CD8-positive, alpha-beta memory T cell (primary cell): ENCODE measurements at places on chromosomes 7 and 10. TPM values are rescaled to one million over a fixed set of nuclear protein-coding genes. Genes with fewer than 3 reads are reported as not detected.

DNA sequence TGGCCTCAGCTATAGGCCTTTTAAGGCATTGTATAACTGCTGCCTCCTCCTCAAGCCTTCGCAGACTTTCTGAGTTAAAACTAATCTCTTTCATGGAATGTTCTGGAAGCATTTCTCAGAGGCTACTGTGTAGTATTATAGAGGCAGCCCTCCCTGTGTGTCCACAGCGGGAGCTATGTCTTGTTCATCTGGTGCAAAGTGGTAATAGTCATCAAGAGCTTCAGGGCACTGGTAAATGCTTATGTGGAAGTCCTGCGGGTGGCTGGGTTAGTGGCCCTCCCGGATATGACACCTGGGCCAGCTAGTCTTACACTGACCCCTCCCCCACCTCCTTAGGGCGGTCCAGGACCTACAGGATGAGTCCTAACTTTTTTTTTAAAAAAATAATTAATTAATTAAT, 2.2 kb upstream of the ABHD11 start:
- H3K4me3 ChIP-seq, result no peak overlapping the region
- DNase-seq, result no peak
- no peaks in the 10 kb centered on the region for H3K27me3 ChIP-seq
- H3K27ac ChIP-seq, result no peak overlapping the region
- peaks cover 9% of the 10 kb centered on the region for H3K4me1 ChIP-seq

DNA sequence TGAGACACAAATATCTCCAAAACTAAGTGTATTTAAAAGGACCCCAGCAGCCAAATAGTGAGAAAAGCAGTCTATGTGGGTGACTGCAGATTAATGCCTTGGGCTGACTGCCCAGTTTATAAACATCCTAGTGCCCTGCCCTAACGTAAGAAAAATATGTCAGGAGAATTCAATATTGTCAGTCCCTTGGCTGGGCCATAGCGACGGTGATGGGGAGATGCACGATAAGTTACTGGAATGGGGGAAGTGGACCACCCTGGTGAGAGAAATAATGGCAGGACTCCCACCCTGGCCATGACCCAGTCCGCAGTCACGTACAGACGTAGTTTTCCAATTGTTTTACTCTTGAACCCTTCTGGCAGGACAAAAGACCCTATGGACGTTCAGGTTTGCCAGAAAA, 48.0 kb downstream of the JCAD start:
- H3K27ac ChIP-seq, result no peak overlapping the region
- H3K4me1 ChIP-seq, result no peaks in the 10 kb centered on the region
- no peaks in the 10 kb centered on the region for H3K36me3 ChIP-seq
- DNase-seq, result no peak
- no peaks in the 10 kb centered on the region for H3K27me3 ChIP-seq

GRCh38 chr7:144019457-144019856, 19.3 kb downstream of the OR6B1 start:
- H3K27me3 ChIP-seq, result no peaks in the 10 kb centered on the region
- no peak for DNase-seq
- H3K4me3 ChIP-seq, result no peak overlapping the region
- H3K4me1 ChIP-seq, result no peaks in the 10 kb centered on the region

The FOXP2 gene
- not detected for total RNA-seq

DNA sequence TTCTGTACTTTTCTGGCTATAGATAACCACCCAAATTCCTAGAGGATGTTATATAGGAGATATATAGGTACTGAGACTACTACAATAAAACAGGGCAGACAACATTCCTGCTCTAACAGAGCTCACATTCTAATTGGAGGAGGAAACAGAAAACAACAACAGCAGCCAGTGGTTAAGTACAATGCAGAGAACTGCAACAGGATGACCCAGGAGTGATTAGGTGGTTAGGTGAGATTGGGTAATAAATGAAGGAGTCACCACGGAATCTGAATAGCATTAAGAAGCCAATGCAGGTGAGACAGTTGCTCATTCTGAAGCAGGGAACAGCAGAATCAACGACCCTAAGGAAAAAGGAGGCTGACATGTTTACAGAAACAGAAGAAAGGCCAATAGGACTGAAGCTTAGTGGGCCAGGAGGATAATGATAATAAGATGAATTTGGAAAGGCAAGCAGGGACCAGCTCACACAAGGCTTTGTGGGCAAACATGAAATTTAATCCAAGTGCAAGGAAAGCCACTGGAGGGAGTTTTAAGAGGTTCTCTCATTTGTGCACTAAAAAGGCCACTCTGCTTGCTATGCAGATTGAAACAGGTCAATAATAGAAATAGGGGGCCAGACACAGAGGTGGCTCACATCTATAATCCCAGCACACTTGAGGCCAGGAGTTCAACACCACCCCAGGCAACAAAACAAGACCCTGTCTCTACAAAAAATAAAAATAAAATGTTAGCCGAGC, 16.9 kb upstream of the REEP3 start:
- H3K27me3 ChIP-seq, result no peaks in the 10 kb centered on the region
- no peak overlapping the region for H3K4me3 ChIP-seq
- H3K27ac ChIP-seq, result no peak overlapping the region
- no peaks in the 10 kb centered on the region for H3K4me1 ChIP-seq

DNA sequence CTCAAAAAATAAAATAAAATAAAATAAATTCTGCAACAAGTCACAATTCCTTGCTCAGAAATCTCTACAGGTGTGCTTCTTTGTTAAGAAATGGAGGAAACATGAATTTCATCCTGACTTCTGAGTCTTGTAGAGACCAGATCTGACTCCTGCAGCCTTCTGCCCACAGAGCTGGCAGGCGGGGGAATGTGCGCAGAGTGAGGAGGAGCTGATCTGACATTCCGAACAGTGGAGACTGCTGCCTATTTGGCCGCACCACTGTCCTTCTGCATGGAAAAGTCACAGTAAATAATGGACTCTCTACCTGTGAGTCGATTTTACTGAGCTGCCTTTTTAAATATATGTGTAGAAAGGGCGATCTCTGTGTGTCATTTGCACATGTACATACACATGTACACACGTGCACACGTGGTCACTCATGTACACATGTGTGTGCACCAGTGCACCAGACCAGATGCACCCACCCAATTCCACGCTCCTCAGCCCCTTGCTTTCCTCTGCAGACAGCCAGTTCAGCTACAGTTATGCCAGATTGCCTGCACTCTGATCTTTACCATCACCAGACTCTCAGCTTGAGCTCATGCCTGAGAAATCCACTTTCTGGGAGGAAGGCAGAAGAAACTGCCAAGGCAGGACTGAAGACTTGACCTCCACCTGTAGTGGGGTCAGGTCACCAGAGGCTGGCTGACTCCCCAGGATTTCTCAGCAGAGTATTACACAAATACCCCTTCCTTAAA, 54.9 kb downstream of the IKZF1 start:
- H3K4me1 ChIP-seq, result peaks cover 98% of the 10 kb centered on the region
- peak overlapping the region; percentile 14 for H3K4me3 ChIP-seq
- peak; percentile 36 for DNase-seq
- peaks cover 32% of the 10 kb centered on the region for H3K36me3 ChIP-seq
- no peaks in the 10 kb centered on the region for H3K27me3 ChIP-seq
- H3K27ac ChIP-seq, result peak overlapping the region; percentile 71

GRCh38 chr10:5465976-5466450, 33.4 kb downstream of the CALML5 start:
- H3K4me1 ChIP-seq, result no peaks in the 10 kb centered on the region
- H3K27me3 ChIP-seq, result no peaks in the 10 kb centered on the region
- H3K4me3 ChIP-seq, result no peak overlapping the region

- no peak for DNase-seq
- H3K36me3 ChIP-seq, result no peaks in the 10 kb centered on the region
- no peaks in the 10 kb centered on the region for H3K27me3 ChIP-seq
- H3K27ac ChIP-seq, result no peak overlapping the region
- no peak overlapping the region for H3K4me3 ChIP-seq
Observed at GRCh38 chr10:130497056-130498010, 361.1 kb downstream of the GLRX3 start.
